Nucleus accumbens (tissue), 56 donors: ENCODE measurements at places on chromosomes 6 and 20.

DNA sequence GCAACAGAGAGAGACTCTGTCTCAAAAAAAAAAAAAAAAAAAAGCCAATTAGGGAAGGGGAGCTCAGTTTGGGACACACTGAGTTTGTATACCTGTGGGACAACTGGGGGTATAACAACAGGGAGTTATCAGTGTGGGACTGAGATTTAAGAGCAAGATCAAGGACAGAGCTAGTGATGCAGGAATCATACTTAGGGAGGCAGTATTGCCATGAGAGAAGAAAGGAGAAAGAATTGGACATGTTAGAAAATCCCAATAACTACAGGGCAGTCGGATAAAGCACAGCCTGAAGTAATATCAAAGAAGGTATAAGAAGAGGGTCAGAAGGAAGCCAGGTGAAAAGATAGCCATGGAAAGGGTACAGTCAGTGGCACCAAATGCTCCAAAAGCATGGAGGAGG, 121.2 kb downstream of the PTPRT start:
- DNase-seq: no peak

DNA sequence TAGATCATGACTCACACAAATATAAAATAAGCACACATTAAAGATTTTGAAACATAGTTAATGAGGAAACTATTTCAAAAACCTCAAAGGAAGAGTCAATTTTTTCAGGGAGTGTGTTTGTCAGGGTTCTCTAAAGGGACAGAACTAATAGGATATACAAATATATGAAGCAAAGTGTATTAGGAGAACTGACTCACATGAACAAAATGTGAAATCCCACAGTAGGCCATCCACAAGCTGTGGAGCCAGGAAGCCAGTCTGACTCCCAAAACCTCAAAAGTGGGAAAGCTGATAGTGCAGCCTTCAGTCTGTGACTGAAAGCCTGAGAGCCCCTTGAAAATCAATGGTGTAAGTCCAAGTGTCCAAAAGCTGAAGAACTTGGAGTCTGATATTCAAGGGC, 898.0 kb upstream of the EYS start:
- no peak for DNase-seq

- DNase-seq: no peak
These were observed 16.1 kb downstream of the UCKL1 start for GRCh38 chr20:63940071-63940471.

DNA sequence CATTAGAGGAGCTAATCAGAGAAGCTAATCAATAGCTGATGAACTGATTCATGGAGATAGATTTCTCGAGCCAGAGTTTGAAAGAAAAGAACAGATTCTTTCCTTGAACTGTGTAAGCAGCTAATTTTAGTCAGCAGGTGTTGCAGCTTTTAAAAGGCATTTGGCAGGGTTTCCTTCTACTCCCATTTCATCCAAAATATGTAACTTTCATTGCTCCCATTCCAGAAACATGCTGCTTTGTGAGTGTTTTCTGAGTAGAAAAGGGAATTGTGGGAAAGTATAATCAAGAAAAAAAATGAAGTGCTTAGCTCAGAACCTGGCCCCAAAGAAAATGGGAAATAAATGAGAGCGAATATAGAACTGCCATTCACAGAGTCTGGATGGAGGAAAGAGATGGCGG, 20.8 kb downstream of the SLC35F1 start:
- no peak for DNase-seq

GRCh38 chr6:157672726-157673412, 150.2 kb upstream of the SNX9 start:
- no peak for DNase-seq

- DNase-seq: no peak
These were observed 822 bp downstream of the AFG1L start for GRCh38 chr6:108295676-108296075.
